ENCODE measurements at places on chromosomes 13 and 19.
A peak's percentile ranks its signal among the peaks of the same experiment; 100 is the strongest.

DNA sequence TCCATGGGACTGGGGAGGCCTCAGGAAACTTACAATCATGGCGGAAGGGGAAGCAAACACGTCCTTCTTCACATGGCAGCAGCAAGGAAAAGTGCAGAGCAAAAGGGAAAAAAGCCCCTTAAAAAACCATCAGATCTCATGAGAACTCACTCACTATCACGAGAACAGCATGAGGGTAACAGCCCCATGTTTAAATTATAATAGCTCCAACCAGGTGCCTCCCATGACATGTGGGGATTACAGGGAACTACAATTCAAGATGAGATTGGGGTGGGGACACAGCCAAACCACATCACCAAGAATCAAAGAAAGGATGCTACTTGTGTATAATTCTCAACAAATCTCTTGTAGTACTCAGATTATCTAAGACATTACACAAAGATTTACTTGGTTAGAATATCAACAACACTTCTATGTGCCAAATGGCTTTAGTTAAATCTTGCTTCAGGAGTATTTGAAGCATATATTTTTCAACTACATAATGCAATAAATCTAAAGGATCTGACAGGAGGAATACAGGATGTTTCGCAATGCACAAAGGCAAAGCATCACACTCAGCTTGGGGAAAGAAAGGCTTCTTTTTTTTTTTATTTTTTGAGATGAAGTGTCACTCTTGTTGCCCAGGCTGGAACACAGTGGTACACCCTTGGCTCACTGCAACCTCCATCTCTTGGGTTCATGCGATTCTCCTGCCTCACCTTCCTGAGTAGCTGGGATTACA, 180.0 kb downstream of the LHFPL6 start:
- H3K36me3 ChIP-seq = no peaks in the 10 kb centered on the region
- no peak overlapping the region for H3K4me3 ChIP-seq
- peaks cover 16% of the 10 kb centered on the region for H3K4me1 ChIP-seq
- DNase-seq = no peak
- H3K27ac ChIP-seq = no peak overlapping the region

GRCh38 chr19:58477130-58477529, 978 bp downstream of the ZNF446 start:
- peaks cover 24% of the 10 kb centered on the region for H3K4me1 ChIP-seq
- no peaks in the 10 kb centered on the region for H3K27me3 ChIP-seq
- peaks cover 2% of the 10 kb centered on the region for H3K36me3 ChIP-seq
- DNase-seq = no peak
- H3K4me3 ChIP-seq = peak overlapping the region; percentile 86
- peak overlapping the region; percentile 85 for H3K27ac ChIP-seq

- H3K27me3 ChIP-seq = no peaks in the 10 kb centered on the region
- H3K4me3 ChIP-seq = peak overlapping the region; percentile 88
- peaks cover 28% of the 10 kb centered on the region for H3K36me3 ChIP-seq
- H3K27ac ChIP-seq = peak overlapping the region; percentile 89
- DNase-seq = no peak
These were observed 2.0 kb upstream of the SPACA6 start for GRCh38 chr19:51691074-51691583.

- H3K36me3 ChIP-seq = no peaks in the 10 kb centered on the region
- H3K4me1 ChIP-seq = no peaks in the 10 kb centered on the region
These were observed 10.6 kb downstream of the PLPP2 start for GRCh38 chr19:280541-281009.

DNA sequence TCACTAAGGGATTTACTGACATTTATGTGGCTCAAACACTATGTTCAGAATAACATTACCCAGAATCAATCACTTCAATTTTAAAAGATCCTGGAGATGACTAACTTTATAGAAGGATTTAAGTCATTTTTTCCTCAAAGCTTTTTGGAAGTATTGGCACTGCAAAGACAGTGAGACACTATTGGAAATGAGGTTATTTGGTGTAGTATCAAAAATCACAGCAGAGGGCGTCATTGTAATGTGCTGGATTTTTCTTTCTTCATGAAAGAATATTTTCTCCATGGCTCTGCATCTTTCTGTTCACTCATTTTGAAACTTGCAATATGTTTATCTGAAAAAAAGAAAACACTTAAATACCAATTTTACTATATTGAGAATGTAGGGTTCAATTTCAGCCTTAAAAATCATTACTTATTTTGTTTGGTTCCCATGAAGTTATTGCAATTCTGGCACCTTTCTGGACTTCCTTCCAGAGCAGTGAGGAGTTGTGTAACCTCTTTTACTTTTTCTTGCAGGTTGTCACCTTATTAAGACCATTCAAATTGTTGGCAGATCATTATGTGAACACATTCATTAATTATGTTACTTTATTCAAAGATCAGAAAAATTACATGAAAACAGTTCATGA, 3.7 kb upstream of the CSNK1A1L start:
- H3K27me3 ChIP-seq = no peaks in the 10 kb centered on the region
- no peak for DNase-seq
- peak overlapping the region; percentile 71 for H3K27ac ChIP-seq
- no peaks in the 10 kb centered on the region for H3K36me3 ChIP-seq
- H3K4me1 ChIP-seq = peaks cover 41% of the 10 kb centered on the region
- no peak overlapping the region for H3K4me3 ChIP-seq

DNA sequence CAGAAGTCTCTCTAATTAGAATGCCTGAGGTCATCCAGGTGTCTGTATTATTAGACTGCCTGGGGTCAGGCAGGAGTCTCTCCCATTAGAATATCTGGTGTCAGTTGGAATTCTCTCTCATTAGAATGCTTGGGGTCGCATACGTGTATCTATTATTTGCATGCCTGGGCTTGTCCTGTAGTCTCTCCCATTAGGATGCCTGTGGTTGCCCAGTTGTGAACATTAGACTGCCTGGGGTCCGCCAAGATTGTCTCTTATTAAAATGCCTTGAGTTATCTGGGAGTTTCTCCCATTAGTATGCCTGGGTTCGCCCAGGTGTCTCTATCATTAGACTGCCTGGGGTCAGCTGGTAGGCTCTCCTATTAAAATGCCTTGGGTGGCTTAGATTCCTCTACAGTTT, 1494.7 kb downstream of the UQCRFS1 start:
- no peaks in the 10 kb centered on the region for H3K27me3 ChIP-seq
- no peak for DNase-seq
- no peak overlapping the region for H3K27ac ChIP-seq
- no peaks in the 10 kb centered on the region for H3K4me1 ChIP-seq
